ENCODE measurements at places on chromosomes 6 and 20.

- no peak for DNase-seq
Measured at GRCh38 chr6:135828021-135828420, 23.5 kb upstream of the PDE7B start.

GRCh38 chr20:32336918-32337347 lies 21.2 kb upstream of the ASXL1 start:
- DNase-seq = peak; percentile 51

- DNase-seq = no peak
Measured at GRCh38 chr6:143394389-143394788, 56.1 kb downstream of the ADAT2 start.

DNA sequence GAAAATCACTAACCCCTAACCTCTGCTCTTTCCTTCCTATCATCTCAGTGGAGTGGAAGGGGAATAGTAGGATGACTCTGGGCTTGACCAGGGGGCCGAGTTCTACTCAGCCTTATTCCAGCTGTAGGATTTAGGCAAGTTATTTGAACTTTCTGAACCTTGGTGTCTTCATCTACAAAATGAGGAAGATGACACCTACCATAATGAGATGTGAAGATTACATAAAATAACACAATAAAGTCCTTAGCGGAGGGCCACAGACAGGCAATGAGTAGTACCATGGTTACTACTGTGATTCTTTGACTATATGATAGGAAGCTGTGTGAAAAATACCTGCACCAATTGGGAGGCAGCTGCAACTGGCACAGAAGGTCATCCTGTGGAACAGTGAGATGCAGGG lies 53.6 kb upstream of the PIM1 start:
- no peak for DNase-seq

- peak; percentile 29 for DNase-seq
Measured at GRCh38 chr20:13221673-13222318, 722 bp downstream of the ISM1 start.

DNA sequence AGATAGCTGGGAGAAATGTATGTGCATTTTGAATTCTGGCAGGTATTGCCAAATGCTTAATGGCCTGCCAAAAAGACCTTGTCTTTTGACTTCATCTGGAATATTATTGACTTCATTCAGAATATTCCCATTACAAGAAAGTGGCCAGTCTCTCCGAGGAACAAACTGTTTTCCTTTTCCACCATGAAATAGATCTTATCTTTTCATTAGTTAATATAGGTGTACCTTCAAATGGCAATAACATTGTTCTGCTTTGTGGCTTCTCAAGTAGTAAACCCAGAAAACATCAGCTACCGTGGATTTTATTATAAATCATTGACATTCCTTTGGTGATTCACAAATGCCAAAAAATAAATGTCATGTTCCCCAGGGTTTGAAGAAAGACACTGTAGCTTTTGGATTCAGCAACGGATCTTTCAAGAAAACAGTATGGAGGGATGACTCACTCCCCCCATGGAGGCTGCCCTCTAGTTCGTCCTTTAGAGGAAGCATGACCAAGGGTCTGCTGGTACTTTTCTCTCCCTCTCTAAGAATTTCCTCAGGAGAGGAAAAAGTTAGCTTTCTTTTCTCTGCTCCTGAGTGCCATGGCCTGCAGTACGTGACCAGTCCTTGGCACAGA lies 1.1 kb upstream of the RNF182 start:
- DNase-seq = peak; percentile 39

DNA sequence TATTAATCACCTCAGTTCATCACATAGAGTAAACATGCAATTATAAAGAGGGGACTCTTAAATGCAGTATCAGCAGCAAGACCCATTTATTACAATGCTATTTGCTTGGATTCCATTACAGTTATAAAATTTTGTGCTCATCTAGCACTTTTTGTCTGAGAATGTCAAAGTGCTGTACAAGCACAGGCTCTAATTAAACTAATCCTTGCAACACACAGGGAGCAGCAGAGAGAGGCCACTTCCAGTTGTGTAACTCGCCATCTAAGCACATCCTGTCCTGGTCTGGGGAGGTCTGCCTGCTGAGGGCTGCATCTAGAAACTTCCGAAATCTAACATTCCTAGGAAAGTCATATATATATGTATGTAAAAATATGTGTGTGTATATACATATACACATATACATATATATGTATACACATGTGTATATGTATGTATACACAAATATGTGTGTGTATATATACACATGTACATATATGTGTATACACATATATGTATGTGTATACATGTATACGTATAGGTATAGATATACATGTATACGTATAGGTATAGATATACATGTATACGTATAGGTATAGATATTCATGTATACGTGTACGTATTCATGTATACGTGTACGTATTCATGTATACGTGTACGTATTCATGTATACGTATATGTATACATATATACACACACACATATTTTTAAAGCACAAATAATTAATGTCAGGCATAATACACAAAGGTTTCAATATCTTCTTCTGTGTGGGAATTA lies 136.4 kb upstream of the JARID2 start:
- no peak for DNase-seq

Measured in HTR-8/SVneo (cell line).